Caudate nucleus (tissue), 63 donors: ENCODE measurements at places on chromosomes 1 and 21.
A peak's percentile ranks its signal among the peaks of the same experiment; 100 is the strongest.

GRCh38 chr1:12063141-12064072, at the start of gene TNFRSF8:
Gene TNFRSF8 (plus strand): TSS chr1:12063303. CDS start chr1:12063599, 296 bp downstream.
- peak; percentile 45 for DNase-seq

DNA sequence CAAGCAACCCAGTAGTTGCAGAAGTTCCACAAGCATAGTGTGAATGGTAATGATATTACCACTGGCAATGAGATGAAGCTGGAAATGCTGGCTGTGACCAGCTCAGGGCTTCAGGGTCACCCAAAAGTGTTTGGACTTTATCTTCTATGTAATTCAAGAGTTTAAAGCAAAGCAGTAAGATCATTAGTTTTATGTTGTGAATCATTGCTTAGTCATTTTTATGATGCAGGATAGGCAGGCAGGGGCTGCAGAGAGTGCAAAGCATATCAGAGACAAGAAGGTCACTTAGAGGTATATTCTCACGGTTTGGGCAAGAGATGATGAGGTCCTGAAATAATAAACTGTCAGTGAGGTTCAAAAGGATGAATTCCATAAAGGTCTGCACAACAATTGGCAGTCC, 147.4 kb downstream of the OLFM3 start:
- DNase-seq: no peak

DNA sequence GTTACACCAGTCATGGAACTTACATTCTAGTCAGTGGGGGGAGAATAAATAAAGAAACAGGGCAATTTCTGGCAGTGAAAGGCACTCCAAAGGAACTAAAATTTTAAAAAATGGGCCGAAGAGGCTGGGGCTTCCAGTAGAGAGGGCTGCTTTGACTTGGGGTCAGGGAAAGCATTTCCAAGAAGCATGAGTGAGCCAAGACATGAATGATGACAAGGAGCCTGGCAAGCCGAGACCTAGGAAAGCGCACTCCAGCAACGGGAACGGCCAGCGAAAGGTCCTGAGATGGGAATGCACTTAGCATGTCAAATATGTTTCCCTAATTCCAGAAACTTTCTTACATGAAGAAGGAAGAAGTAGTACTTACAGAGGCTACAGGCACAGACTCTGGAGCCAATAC, 95.4 kb upstream of the NGF start:
- no peak for DNase-seq

- DNase-seq: no peak
These were observed 5.2 kb upstream of the AGO3 start for GRCh38 chr1:35925741-35926140.

- no peak for DNase-seq
These were observed 100.9 kb downstream of the TSEN15 start for GRCh38 chr1:184152434-184152898.

DNA sequence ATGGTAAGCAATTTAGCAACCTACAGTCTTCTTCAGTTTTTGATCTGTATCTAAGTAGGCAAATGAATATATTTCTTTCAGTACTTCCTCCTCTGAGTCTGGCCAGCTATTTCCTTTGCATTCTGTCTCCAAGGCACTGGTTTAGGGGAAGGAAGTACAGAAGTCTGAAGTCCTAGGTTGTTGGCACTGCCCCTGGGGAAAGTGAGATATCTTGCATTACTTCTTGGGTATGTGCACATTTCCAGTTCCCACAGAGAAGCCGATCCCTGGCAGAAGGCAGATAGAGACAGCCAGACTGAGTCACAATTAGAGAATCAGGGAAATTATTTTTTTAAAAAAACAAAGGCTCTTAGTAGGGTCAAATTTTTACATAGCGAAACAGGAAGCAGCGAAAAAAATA, 98.8 kb downstream of the RASAL2 start:
- no peak for DNase-seq

GRCh38 chr1:192887426-192887825, 78.6 kb downstream of the RGS2 start:
- DNase-seq: no peak

DNA sequence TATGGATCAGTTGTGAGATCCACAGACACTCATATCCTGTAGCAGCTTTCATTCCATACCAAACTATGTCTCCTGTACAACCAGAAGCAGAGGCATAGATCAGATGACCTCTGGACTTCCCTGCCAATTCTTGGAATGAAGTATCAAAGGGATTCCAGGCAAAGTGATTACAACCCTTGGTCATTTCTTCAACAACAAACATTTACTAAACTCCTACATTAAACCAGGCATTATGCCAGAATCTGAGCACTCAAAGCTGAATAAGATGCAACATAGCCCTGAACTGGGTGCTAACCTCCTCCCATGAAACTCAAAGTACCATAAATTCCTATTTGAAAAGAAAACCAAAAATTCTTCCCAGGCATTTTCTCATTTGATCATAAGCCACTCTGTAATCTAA, 121.2 kb upstream of the SGIP1 start:
- no peak for DNase-seq

- no peak for DNase-seq
These were observed 709 bp downstream of the NECTIN4 start for GRCh38 chr1:161088587-161089110.

DNA sequence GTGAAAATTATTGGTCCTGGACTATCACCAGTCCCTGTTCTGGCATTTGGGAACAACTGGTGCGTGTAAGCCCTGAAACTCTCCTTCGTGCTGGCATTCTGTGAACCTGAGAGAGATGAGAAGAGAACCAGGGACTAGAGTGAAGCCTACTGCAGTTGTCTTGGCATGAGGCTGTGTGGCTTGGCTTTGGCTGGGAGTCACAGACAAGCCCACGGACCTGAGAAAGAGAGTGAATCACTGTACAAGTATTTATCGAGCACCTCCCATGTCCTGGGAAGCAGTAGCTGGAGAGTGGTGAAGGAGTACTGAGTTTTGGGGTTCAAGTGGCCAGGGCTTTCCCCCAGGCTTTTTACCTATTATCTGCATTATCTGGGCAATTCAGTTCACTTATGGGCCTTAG, 63.3 kb downstream of the FGGY start:
- DNase-seq: no peak

- DNase-seq: no peak
These were observed 119.4 kb upstream of the PRMT6 start for GRCh38 chr1:106937104-106937503.

DNA sequence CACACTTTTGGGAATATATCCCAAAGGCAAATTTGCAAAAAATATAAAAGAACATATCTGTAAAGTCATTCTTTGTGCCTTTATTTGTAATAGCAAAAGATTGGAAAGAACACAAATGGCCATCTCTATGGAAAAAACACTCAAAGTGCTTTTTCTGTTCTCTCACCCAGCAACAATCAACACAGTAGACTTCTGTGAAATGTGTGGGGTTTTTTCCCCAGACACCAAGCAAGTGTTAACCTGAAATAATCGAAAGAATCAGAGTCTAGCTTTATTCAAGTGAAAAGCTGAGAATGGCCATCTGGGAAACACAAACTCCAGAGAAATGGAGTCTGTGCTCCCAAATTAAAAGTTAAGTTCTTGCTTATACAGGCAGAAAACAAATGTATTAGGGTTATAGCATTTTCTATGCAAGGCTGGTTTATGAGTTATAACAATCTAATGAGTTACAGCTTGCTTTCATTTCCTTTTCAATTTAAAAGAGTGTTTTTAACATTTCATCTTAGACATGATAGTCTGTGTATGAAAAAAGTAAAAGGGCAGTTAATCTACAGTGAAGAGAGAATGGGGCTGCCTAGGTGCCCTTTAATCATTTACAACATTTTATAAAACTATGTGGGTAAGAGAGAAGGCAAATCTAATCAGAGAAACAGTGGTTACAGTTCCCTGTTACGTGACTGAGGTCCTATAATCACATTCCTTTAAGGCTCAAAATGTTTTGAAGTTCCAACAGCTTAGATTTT, 46.6 kb downstream of the SLC30A7 start:
- DNase-seq: no peak

DNA sequence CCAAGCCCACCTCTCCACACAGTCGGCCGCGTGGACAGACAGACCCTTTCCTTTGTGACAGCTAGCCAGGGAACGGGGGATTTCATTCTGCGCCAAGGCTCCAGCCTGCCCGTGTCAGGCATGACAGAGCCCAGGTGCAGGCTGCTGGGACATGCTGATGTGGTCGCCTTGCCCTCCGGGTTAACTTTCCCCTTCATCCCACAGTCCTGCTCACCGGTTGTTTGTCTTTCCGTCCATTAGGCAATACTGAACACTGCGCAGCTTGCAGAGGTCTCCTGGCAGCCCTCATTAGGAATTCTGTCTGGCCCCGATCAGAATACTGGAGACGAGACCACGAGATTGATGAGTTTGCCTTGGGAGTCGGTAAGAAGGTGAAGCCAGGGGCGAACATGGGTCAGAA, 62.8 kb downstream of the SPSB1 start:
- no peak for DNase-seq
